ENCODE measurements at places on chromosomes 4 and X.

DNA sequence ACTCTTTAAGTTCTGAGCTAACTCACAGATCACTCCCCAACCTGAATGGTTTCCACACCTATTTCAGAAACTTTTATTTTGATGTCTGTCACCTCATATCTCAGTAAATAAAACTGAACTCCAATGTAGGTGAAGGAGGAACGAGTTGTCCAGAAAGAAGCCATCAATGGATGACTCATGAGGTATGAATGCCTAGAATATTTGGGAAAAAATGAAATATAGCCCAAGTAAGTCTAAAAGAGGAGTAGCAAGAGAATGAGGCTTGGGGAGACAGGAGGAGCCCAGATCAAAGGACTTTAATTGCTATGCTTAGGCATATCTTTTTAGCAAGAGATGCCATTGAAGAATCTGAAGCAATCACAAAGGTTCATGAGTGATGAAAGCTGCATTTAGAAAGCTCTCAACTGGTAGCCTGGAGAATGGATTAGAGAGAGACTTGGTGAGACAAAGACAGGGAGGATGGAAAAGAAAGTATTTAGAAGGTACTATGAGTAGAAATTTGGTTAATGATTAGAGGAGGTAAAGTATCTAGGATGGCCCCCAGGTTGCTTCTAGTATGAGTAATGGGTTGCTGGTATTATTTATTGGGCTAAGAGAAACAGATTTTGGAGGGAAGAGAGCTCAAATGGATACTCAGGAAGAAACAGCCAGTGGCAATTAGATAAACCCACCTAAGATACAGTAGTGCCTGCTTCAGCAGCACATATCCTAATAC is 39.4 kb downstream of the NOCT start:
- no peak for DNase-seq

GRCh38 chr4:88188738-88189417 is 30.4 kb upstream of the ABCG2 start:
- no peak for DNase-seq

DNA sequence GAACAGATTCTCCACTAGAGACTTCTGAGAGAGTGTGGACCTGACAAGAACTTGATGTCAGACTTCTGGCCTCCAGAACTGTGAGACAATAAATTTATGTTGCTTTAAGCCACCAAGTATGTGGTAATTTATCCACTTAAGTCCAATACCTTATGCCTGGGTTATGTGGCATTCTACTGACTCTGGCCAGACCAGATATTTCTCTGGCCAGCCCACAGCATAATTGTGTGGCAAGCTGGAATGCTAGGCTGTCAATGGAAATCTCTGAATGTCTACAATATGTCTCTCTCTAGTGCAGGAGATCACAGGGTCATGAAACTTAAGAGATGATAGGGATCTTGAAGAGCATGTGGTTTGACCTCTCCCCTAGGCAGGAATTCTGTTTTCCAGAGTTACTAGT is 251.0 kb downstream of the ZNF674 start:
- DNase-seq = no peak

- DNase-seq = no peak
Measured at GRCh38 chr4:83065266-83065665, 30.3 kb downstream of the COPS4 start.

- no peak for DNase-seq
Measured at GRCh38 chr4:1201851-1202525, 29.6 kb upstream of the SPON2 start.

DNA sequence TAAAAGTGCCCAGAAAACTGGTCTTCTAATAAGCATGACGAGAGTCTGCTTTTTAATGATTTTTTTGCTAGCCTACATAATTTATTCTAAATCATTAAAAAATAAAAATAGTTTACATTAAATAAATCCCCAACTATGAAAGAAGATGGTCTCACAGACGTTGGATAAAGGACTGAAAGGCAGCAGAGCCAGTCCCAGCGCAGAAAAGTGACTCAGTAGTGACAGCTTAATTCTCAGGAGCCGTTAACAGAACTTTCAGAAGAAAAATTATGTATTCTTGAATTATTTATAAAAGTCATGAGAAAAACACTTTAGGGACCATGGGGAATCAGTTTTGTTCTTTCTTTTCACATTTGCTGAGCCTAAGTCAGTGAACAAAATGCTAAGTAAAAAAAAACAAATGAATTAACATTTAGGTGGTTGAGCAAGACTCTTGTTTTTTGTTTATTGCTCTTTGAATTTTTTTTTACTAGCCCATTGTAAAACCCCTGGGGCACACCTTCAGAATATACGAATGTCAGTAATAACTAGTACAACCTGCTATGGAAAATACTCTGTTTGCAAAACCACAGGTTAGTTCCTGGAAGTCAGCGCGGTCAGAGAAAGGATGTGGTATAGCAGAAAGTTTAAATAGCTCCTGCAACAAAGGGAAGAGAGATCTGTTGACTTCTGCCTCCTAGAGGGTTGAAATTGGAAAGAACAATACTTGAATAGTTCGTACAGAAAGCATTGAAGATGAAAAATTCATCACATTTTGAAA is 50.4 kb upstream of the CCDC160 start:
- DNase-seq = no peak

GRCh38 chr4:111400741-111401140 is 744.5 kb upstream of the FAM241A start:
- peak; percentile 52 for DNase-seq

DNA sequence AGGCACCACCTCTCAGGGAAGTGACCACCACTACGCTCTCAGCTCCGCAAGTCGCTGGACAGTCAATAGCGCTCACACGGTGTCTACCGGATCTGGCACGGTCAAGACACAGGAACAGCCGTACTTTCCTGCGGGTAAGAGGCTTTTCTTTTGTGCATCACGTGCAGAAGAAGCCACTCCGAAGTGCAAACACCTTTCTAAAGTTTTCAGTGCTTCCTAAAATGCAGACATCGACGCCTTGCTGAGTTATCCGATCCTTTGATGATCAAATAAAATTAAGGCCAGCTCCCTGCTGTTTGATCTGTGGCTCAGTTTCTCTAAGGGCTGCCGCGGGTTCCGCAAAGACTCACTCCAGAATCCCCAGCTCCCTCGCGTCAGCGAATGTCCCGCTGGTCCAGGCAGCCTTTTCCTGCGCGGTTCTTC is 71.8 kb downstream of the FBXO8 start:
- no peak for DNase-seq
